Kidney tubule cell (primary cell): ENCODE measurements at places on chromosomes 2 and 18.

DNA sequence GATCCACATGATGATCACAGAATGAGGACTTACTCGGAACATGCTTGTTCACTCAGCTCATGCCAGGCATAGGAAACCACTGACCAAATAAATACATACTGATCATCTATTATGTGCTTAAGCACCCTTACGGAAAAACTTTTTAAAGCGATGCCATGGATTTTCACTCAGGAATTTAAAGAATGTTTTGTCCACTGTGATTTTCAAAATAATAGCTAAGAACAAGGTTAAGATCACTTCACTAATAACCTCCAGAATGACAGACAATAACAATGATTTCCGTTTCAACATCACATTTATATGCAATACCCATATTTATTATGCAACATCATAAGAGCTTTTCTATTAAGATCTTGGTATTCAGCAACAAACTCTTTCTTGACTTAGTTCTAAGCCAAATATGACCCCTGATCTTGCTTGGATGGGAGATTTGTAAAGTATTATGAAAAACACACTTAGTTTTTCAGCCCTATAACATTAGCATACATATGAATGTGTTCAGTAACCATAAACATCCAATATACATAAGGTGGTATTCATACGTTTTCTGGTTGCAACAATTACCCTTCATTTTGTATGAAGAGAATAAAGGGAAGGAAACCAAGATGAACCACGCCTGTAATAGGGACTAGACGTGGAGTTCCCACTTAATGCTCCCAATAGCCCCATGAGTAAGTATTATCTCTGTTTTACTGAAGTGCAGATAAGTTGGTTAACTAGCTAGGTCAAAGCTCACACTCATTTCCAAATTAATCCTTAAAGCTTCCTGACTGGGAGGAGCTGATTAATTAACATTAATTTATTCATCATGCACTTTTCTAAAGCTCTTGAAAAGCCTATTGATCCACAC is 1.9 kb downstream of the CD302 start:
- no peak for DNase-seq

- no peak for DNase-seq
Observed at GRCh38 chr18:36476433-36476832, 178.9 kb downstream of the FHOD3 start.

DNA sequence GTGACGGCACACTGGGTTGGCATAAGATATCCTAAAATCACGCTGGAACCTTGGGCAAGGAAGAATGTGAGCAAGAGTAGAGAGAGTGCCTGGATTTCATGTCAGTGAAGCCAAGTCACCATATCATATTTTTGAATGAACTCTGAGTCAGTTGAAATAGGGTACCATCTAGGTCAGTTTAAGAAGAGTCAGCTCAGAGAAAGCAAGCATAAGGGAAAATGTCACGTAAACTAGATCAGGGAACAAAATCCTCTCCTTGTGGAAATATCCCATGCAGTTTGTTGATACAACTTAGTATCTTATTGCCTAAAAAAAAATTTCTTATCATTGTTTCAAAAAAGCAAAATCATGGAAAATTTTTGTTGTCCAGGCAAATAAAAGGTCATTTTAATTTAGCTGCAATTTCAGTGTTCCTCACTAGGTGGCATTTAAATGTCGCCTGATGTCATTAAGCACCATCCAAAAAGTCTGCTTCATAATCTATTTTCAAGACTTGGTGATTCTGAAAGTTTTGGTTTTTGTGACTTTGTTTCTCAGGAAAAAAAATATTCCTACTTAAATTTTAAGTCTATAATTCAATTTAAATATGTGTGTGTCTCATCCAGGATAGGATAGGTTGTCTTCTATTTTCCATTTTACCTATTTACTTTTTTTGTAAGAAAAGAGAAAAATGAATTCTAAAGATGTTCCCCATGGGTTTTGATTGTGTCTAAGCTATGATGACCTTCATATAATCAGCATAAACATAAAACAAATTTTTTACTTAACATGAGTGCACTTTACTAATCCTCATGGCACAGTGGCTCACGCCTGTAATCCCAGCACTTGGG is 19.6 kb downstream of the RSAD2 start:
- peak; percentile 37 for DNase-seq

DNA sequence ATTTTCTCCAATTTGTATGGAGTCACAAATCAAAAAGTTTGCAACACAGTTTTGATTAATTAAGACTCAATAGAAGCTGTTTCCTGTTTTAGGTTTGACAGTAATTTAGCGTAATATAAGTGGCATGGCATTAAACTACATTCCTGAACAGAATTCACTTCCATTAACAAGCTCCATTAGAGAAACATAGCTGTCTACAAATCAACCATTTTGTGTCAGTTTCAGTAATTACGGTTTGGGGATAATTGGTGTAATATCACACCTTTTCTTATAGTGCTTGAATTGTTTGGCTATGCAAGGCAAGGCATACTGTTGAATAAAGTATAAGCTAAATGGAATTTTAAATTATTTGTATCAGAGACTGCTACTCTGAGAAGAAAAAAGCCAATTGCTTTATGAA is 585.5 kb downstream of the CBLN2 start:
- DNase-seq: no peak

DNA sequence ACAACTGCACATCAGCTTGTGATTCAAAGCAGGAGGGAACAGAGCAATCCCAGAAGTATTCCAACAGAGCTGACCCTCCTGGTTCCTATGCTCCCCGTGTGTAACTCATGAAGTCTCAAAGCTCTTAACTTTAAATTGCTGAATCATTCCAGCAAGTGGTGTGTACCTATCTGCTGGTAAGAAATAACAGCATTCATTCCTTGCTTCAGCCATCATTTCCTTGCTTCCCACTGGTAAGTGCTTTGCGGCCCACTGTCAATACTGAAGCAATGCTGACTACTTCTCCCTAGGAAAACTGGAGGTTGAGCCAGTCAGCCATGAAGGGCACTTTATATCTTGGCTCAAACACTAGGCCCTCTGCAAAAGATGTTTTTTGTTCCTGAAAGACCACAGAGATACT is 222.4 kb downstream of the EXOC6B start:
- DNase-seq: peak; percentile 25

DNA sequence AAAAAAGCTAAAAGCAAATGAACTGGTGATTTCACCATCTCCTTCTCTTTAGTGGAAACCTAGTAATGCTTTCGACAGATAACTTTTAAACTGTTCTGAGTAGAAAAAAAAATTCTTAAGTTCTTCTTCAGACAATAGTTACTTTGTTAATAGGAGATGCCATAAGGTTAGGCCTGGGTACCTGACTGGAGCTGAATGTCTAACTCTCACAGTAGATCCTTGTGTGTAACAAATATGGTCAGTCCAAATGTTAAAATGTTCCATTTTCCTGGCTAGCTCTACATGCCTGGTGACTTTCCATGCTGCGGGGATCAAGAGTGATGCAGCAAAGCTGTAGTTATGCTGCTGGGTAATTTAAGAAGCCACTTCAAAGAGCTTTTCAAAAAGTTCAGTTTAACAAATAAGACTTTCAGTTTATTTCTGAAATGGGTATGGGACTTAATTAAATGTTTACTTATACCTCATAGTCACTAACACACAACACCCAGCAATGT is 264.0 kb upstream of the SESTD1 start:
- DNase-seq: no peak

- peak; percentile 56 for DNase-seq
Observed at GRCh38 chr2:57842531-57842930, 204.1 kb upstream of the VRK2 start.

DNA sequence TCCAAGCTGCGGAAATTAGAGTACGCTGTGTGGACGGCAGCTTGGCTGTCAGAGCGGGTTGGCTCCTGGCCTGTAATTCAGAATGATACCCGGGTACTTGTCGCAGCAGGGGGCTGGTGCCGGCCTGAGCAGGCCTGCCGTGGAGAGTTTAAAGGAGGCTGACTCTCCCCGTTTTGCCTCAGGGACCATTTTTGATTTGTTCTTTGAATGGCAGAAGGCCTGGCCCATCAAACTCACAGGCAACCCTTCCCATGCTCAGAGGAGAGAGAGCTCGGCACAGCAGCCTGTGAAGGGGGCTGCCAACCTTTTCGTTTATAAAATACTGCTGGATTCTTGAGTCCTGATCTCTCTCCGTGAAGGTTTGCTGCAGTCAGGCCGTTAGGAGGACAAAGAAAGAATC is 151.3 kb downstream of the KLHL29 start:
- DNase-seq: no peak
